IPS-NIHi11 (cell line): ENCODE measurements at places on chromosomes 11 and 22.

DNA sequence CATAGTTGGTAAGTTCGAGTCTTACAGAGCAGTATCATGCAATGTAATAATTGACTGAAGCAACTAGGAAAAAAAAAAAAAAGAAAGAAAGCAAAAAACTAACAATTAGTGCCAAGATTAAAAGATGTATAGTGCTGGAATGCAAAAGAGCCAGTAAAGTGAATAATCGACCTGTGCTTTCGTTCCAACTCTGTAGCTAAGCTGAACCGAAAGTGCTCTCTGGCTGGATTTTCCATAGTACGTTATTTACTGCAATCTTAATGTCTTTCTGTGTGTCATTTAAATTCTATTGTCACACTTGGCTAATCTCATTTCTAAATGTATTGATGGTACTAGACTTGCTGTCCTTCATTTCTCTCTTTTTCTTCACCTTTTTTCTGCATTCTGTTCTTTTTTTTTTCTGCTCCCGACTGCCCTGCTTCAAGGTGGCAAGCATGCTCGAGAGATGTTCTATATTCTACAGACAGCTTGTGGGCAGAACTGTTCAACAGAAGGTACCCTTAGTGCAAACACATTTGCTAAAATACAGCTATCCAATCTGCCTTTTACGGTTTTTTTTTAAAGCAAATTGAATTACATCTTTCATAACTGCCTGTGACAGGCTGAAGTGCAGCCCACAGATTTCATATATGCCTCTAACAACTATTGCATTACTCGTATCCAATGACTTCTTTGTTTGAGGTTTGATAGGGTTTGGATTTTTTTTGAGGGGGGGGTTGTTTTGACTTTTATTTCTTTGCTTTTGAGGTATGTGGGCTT lies 204.2 kb upstream of the MTNR1B start:
- DNase-seq, result no peak

GRCh38 chr11:14673421-14673820 lies 29.8 kb downstream of the PDE3B start:
- no peak for DNase-seq

GRCh38 chr11:12744826-12745502 lies 70.7 kb downstream of the TEAD1 start:
- no peak for DNase-seq

- peak; percentile 67 for DNase-seq
These were observed 517 bp downstream of the SPINDOC start for GRCh38 chr11:63813563-63814382.

- DNase-seq, result peak; percentile 84
These were observed 1.0 kb upstream of the PPP6R2 start for GRCh38 chr22:50341977-50342650.

DNA sequence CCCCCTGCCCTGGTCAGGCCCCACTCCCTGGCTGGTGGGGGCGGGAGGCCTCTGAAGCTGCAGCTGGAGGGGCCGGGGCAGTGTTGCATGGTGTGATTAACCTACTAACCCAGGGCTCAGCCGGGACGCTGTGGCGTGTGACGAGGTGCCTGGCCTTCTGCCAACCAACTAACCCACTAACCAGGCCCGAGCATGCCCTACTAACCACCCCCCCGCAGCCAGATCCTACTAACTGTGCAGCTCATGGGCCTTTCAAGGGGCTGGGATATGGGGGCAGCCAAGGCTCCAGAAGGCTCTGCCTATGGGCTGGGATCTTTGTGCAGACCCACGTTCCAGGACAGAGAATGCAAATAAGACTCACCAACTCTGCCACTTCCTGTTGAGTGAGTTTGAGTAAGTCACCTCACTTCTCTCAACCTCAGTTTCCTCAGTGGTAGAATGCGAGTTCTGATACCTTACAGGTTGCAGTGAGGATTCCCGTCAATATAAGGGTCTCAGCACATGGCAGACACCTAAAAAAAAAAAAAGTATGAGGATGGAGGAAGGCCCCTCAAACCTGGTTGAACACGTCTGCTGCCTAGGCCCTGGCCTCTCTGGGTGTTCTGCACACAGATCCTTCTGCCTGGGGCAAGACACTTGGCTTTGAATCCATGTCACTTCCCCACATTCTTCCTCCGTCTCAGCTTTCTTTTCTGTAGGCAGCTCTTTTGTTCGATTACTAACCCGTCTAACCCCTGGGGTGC lies 14.1 kb downstream of the MIAT start:
- DNase-seq, result no peak

- no peak for DNase-seq
These were observed 2.6 kb upstream of the UCP3 start for GRCh38 chr11:74011360-74012073.
